ENCODE measurements at places on chromosomes 5 and 9.
A peak's percentile ranks its signal among the peaks of the same experiment; 100 is the strongest.

DNA sequence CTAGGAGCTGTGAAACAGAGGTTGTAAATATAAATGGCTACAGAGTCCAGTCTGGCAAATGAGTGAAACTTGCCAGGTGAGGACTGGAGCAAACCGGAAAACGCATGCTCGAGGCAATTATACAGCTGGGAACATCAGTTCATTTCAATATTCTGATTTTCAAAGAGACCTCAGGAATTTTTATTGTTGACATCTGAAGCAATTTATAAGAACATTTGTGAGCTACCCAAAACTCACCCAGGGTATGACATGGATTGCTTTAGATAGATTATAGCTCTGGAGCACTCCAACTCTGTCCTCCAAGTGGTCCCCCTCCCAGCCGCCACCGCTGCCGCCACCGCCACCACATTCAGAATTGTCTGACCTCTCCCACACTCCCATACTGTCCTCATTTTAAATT is 84.6 kb upstream of the GRAMD2B start:
- no peak for DNase-seq

- DNase-seq: peak; percentile 62
These were observed at the start of gene MLLT3 for GRCh38 chr9:20622330-20623020. MLLT3 (minus strand) TSS chr9:20622499.

- no peak for DNase-seq
These were observed 51.6 kb downstream of the AHRR start for GRCh38 chr5:372996-373709.

DNA sequence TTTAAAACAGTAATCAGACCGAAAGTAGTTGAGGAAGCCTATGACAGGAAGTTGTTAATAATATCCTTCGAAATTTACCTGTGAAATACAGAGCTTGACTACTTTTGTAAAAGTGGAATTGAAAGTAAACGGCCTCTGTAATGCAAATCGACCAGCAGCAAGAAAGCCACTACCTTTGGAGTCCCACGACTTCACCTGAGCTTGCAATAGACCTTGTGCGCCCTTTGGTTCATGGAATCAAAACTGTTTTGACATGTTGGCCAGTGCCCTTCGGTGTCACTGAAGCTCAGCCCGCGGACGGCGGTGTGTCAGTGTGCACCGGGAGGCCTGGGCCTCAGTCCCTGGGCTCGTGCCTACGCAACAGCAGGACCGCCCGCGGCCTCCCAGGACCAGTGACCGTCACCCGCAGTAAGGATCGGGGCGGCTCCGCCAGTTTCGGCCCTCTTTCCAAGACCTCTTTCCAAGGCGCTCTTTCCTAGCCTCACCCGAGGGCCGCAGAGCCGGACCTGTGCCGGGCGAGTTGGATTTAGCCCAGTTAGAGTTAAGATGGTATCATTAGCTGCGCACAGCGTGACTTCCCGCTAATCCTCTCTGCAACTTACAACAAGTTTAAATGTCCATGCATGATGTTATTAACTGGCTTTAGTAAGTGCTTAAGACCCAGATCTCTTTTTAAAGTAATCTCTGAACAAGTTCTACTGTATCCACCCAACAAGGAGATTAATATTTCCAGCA is 223.3 kb downstream of the MEF2C start:
- DNase-seq: no peak

DNA sequence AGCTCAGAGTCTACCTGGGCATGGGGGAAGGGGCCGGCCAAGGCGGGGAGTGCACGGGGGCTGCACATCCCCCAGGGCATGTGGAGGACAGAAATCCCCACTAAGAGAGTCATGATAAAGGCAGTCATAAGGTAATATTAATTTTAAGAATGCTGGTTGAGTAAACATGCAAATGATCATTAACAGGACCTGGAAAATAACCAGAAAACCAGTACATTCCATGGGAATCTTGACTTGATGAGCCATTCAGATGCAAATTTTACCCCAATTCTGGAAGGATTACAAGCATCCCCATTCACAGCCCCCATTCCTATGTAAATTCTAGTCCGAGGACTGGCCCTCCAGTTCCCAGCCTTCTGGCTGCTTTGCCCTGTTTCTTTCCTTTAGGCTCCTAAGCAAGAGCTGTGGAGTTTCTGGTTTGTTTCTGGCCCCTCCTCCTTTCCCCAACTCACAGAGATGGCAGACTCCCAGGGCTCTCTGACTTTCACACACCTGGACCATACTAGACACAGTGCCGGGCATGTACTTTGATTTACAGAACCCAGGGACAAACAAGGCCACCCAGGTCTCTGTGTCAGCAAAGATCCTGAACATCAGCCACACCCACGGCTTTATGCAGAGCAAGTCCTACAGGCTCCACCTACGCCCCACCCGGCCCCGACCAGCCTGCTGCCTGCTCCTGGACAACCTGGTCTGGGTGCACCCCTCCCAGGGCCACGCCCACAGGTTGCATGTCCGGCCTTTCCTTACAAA is 62.7 kb downstream of the SEMA4D start:
- DNase-seq: no peak

DNA sequence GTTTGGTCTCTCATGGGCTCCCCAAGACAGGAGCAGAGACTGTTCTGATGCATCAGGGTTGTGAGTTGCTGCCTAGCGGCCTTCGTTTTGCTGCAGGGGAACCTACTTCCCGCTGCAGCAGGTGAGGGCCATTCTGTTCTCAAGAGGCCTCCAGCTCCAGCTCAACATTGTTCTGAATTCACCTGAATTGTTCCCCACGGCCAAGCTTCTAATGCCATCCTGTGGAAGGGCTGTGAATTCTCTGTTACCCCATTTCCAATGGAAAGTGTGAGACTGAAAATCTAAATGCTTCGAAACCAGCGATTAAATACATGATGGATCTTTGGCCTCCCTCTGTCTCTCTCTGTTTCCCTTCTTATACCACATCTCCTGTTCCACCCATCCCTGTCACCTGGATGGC is 349.1 kb upstream of the DAP start:
- DNase-seq: no peak

- DNase-seq: no peak
These were observed 715.3 kb upstream of the WWC1 start for GRCh38 chr5:167576126-167576525.

GRCh38 chr9:122389799-122390481 is 19.1 kb downstream of the PTGS1 start:
- DNase-seq: no peak

GRCh38 chr5:96903300-96903699 is 27.0 kb downstream of the ERAP2 start:
- no peak for DNase-seq

- no peak for DNase-seq
These were observed 23.8 kb upstream of the OTULIN start for GRCh38 chr5:14640765-14641164.

DNA sequence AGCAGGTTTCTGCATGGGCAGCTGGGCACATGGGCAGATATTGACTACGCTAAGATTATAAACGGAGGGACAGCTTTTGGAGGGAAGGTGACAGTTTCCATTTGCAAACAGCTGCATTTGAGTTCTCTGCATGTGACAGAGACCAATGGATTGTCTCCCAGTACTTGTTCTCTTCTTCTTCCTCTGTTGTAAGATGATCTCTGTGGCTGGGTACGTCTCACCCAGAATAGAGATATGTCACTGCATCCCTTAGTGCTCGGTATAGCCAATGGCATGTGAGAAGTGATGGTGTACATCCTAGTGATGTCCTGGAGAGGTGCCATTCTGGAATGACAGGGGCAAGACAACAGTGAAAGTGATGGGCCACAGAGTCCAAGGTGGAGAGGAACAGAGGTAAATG is 171.3 kb downstream of the CFAP90 start:
- DNase-seq: no peak

DNA sequence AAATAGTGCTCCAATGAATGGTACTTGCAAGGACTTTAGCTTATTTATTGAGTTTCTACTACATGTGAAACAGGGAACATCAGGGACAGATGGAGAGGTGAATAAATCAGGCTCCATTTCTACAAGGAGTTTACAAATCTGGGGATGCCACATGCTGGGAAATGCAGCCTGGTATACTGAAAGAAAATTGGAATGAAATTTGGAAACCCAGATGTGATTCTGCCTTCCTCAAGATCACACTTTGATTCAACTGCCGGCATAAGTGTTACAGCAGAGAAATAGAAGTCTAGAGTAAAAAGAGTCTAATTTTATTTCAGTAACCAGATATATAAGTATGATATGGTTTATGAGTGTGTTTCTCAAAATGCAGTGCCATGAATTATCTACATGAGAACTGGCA is 1408.4 kb upstream of the C9orf72 start:
- DNase-seq: no peak

DNA sequence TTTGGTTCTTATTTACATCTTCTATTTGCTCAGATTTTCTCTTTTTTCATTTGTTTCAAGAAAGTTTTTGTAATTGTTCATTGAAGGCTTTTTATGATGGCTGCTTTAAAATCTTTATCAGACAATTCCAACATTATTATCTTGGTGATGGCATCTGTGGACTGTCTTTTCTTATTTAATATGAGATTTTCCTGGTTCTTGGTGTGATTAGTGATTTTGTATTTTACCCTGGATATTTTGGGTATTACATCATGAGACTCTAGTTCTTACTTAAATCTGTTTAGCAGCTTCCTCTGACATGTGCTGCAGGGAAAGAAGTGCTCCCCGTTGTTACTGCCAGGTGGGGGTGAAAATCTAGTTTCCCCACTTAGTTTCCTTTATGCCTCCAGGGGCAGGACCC is 94.2 kb upstream of the ANKH start:
- no peak for DNase-seq

GRCh38 chr5:100856462-100856861 is 46.6 kb downstream of the ST8SIA4 start:
- DNase-seq: no peak

DNA sequence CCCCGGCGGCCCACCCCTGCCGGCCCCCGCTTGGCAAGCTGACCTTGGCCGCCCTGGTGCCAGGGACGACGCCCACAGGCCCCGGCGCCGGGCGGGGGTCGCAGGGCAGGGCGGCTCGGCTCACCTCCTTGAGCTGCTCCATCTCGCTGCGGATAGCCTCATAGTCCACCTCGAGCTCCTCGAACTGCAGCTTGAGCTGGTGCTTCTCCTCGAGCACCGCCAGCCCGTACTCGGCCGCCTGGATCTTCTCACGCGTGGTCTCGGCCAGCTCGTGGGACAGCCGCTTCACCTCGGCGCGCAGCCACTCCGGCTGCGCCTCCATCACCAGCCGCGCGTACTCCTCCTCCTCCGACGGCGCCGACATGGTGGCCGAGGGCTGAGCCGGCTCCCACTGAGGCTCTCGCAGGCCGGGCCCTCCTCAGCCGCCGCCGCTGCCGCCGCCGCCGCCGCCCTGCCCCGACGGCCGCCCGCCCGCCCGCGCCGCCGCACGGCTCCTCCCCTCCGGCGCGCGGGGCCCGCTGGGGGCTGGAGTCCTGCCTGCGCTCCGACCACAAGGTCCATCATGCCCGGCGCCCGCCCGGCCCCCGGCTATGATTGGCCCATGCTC is at the start of gene BICD2:
Gene BICD2 (minus strand): TSS at position 453 of the 607 bp plus-strand sequence. CDS start 89 bp downstream, at position 364.
- DNase-seq: no peak

- DNase-seq: no peak
These were observed 14.1 kb downstream of the SLC25A46 start for GRCh38 chr5:110752953-110753352.

- no peak for DNase-seq
These were observed 55.0 kb upstream of the BNC2 start for GRCh38 chr9:16925426-16925825.

GRCh38 chr9:98983295-98984268 is 39.9 kb downstream of the COL15A1 start:
- DNase-seq: no peak

- DNase-seq: no peak
These were observed 77.4 kb downstream of the VAV2 start for GRCh38 chr9:133914442-133915342.

DNA sequence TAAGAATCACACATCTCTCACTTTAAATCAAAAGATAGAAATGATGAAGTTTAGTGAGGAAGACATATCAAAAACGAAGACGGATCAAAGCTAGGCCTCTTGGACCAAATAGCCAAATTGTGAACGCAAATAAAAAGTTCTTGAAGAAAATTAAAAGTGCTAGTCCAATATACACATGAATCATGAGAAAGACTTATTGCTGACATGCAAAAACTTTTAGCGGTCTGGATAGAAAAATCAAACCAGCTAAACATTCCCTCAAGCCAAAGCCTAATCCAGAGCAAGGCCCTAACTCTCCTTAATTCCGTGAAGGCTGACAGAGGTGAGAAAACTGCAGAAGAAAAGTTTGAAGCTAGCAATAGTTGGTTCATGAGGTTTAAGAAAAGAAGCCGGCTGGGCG is 164.4 kb upstream of the PANK3 start:
- no peak for DNase-seq

DNA sequence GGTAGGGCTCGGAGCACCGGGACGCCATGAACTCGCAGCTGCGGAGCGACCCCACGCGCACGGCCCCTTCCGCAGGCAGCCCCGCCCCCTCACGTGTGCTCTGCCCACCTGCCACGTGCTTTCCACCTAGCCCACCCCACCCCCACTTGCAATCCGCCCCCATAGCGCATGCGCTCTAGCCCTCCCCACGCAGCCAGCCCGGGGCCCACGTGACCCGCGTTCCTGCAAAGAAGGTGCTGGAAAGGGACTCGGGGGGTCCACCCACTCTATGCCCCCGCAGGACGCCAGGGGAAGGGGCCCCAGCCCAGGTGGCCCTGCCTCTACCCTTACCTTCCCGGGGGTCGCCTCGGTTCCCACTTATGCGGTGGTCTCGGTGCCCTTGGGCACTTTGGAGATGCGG is at the start of gene SOHLH1:
Gene SOHLH1 (minus strand): TSS at position 42 of the 400 bp plus-strand sequence. CDS start 14 bp downstream, at position 28.
- no peak for DNase-seq

DNA sequence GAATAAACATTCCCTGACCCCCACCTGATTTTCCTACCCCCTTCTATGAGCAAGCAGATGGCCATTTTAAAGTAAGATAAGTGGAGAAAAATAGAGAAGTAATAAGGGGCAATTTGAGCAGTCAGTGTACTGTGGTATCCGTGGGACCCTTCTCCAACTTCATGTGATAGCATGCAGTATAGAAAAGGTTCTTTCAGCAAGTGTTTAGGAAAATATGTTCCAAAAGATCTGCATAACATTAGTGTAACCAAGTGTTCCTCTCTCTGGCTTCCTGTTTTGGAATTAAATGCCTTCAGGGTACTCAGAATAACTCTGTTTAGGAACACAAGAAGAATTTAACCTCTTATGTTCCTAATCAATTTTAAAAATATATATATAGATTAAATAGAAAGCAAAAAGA is 134.9 kb downstream of the ATG10 start:
- DNase-seq: no peak

- no peak for DNase-seq
These were observed 341.0 kb upstream of the CD180 start for GRCh38 chr5:67537439-67538148.

- no peak for DNase-seq
These were observed 7.8 kb downstream of the ECM2 start for GRCh38 chr9:92527832-92528521.
